ENCODE measurements at places on chromosomes 11 and 22.

- no peak for DNase-seq
Measured at GRCh38 chr22:22835771-22836291, 51.8 kb upstream of the IGLL5 start.

- DNase-seq = no peak
Measured at GRCh38 chr11:92447586-92447985, 223.0 kb downstream of the FAT3 start.

DNA sequence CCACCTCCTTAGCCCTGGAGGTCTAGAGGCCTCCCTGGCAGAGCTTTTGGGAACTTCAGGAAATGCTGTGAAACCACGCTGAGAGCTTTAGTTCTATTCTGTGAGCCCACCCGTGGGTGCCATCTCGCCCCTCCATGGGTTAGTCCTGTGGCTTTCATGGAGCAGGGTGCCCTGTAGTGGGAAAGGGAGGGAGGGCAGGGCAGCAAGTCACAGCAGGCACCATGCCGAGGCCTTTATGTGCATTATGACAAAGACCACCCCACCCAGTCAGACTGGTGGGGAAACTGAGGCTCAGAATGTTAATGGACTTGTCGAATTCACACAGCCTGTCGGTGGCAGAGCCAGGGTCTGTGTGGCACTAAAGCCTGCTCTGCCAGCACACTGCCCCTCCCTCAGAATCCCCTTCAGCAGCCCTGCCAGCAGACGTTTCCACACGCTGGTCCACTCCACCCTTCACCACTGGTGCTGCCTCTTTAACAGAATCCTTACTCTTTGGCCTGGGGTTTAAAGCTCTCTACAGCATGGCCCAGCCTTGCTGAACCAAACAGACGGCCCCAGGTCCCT, 13.4 kb downstream of the TMPRSS13 start:
- no peak for DNase-seq

- DNase-seq = no peak
Measured at GRCh38 chr11:117238221-117238620, 5.8 kb downstream of the RNF214 start.

DNA sequence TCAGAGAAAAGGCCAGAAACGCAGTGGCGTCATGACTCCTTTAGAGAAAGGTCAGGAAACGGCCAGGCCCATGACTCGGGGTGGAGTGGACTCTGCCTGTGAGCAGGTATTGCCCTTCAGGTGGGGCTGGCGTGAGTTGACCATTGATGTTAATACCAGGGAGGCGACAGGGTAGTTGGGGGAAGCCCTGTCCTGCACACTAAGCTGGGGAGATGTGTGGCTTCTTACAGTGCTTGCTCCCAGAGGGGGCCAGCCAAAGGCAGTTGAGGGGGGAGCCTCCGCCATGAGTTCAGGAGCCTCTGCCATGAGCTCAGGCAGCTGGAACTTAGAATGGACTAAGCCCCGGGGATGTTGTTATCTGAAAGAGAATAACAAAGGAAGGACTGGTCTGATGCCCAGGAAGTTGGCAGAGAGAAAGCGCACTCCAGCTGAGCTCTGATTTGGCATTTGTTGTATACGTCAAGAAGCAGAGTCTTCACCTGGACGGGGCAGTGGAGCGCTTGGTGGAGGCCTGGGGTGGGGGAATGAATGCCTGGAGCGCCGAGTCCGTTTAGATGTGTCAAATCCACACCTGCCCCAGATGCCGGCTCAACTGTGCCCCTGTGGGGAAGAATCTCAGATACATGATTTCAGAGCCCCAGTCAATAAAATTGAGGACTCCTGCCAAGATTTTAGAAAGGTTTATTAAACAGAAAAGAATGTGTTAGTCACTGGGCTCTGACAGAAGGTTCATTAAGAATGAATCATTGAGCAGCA, 222.5 kb downstream of the TBC1D22A start:
- peak; percentile 28 for DNase-seq

DNA sequence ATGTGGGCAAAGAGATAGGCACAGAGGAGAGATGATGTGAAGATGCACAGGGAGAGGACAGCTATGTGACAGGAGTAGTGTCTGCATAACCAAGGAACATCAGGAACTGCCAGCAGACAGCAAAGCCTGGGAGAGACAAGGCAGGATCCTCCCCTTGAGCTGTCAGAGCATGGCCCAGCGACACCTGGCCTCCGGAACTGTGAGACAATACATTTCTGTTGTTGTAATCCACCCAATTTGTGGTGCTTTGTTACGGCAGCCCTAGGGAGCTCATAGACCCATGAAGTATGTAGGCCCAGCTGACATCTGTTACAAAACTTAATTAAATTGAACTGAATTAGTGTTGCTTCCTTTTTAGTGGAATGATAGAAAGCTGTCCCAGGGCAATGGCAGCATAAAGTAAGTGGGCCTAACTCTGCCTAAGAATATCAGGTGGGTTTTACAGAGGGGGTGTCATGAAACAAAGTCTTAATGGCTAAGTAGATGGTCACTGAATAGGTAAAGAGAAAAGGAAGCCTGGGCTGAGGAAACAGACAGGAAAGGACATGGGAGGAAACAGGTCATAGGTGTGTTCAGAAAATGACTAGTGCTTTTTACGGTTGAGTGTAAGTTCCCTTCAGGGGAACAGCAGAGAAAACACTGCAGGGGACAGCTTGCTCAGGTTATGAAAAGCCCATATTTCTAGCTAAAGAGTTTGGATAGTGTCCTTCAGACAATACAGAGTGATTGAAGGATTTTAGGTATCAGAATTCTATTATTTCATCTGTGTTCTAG, 24.8 kb downstream of the RASSF10 start:
- no peak for DNase-seq

DNA sequence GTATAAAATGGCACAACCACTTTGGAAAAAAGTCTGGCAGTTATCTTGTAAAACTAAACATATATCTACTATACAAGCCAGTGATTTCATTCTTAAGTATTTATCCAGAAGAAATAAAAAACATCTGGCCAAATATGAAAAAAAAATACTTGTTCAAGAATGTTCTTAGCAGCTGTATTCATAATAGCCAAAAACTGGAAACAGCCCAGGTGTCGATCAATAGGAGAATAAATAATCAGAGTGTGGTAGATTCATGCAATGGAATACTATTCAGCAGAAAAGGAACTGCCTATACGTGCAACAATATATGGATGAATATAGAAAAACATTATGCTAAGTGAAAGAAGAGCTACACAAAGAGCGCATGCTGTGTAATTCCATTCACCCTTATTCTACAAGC, 36.7 kb downstream of the POU2AF1 start:
- DNase-seq = no peak

DNA sequence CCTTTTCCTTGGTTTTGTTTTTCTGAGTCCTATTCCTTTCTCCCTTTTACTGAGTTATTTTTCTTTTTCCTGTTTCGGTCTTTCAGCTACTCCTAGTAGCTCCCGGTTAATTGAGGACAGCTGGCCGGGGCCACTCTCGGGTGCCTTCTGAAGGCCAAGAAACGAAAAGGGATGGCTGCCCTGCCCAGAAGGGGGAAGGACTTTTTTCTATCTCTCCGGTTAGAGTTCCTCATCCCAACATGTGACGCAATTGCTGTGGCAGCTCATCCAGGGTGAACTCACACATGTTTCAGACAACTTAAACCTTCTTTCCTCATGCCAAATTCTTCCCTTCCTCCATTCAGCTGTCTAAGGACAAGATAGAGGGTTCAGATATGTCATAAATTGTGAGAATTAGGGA, 83.6 kb downstream of the PIWIL4 start:
- DNase-seq = no peak

DNA sequence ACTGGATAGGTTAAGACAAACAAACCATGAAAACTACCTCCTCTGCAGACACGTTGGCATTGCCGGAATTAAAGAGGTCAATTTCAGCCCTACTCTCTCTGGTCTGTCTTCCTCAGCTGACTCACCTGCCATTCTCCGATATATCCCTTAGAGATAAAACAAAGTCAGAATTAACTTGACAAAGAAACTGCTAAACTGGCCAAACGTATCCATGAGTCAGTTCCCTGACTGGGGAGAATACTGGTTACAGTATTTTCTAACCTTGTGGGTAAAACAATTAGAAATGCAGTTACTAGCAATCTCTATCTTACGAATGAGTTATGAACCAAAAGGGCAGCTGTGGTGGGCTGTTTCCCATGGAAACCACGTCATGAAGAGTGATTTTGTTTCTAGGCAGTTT, 96.2 kb downstream of the RDX start:
- DNase-seq = peak; percentile 54

- DNase-seq = no peak
Measured at GRCh38 chr11:23954730-23955129, 542.1 kb upstream of the LUZP2 start.

- no peak for DNase-seq
Measured at GRCh38 chr11:90423378-90423777, 200.5 kb upstream of the CHORDC1 start.

- no peak for DNase-seq
Measured at GRCh38 chr22:27241430-27242321, 559.9 kb downstream of the MN1 start.

GRCh38 chr22:25351631-25352293, 132.3 kb downstream of the CRYBB2 start:
- no peak for DNase-seq

DNA sequence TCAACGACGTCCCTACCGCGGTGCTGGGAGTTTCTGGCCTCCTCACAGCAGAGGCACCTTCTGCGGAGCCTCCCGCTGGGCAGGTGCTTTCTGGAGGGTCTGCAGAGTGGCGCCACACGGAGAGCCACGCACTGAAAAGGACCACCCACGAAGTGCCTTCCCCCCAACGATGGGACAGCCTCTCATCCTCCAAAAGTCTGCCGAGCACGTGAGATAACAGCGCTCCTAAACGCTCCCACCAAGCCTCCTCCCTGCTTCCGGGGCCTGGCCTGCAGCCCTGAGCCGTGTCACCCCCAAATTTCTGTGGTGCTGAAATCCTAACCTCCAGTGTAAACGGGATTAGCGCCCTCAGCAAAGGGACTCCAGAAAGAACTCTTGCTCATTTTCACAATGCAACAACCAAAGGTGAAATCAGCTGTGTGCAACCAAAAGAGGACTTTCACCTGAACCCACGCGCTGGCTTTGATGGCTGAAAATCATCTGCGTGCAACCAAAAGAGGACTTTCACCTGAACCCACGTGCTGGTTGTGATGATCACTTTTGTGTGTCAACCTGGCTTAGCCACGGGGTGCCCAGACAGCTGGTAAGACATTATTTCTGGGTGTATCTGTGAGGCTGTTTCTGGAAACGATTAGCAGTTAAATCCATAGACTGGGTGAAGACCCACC, 924.6 kb downstream of the BRD1 start:
- no peak for DNase-seq

DNA sequence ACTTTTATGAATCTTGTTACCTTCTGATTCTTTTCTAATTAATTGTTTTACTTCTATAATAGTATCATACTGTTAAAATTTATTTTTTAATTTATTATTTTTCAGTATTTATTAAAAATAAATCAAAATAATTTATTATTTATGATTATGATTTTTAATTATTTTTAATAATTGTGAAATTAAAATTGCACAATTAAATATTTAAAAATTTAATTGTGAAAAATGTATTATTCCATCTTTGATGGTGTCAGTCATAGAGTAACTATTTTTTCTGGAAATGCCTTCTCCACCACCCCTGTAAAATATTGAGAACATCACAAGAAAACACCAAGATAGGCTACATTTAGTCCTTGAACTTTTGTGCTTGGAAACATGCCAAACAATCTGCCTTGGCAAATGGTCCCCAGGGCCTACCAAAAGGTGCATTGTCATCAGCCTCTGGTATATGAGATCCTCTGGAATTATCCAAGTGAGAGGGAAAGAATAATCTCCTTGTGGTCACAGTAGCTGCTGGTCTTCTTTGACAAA, at the start of gene OR8H2:
OR8H2 (plus strand) TSS at position 478 of the 528 bp plus-strand sequence. CDS start 1,356 bp downstream, outside the sequence.
- DNase-seq = no peak

DNA sequence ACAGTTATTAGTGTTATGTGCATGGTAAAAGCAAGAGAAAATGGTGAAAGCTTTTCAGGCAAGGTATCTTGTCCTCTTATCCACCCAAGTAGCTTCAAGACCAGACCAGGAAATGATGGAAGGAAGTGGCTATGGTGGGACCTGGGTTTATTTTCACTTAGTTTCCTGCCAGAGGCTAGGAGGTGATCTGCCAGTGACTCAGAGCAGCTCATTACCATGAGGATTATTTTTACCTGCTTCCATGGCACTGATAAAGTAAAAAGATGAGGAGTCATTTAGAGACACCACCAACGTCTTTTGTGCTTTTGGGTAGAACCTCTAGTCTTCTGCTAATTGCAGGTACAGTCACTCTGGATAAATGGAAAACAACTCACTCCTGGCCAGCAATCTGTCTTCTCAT, 339.9 kb upstream of the KIRREL3 start:
- DNase-seq = no peak

GRCh38 chr11:3823762-3824506, 15.6 kb downstream of the PGAP2 start:
- no peak for DNase-seq

GRCh38 chr22:29998627-29999384, 81.5 kb upstream of the HORMAD2 start:
- DNase-seq = no peak

DNA sequence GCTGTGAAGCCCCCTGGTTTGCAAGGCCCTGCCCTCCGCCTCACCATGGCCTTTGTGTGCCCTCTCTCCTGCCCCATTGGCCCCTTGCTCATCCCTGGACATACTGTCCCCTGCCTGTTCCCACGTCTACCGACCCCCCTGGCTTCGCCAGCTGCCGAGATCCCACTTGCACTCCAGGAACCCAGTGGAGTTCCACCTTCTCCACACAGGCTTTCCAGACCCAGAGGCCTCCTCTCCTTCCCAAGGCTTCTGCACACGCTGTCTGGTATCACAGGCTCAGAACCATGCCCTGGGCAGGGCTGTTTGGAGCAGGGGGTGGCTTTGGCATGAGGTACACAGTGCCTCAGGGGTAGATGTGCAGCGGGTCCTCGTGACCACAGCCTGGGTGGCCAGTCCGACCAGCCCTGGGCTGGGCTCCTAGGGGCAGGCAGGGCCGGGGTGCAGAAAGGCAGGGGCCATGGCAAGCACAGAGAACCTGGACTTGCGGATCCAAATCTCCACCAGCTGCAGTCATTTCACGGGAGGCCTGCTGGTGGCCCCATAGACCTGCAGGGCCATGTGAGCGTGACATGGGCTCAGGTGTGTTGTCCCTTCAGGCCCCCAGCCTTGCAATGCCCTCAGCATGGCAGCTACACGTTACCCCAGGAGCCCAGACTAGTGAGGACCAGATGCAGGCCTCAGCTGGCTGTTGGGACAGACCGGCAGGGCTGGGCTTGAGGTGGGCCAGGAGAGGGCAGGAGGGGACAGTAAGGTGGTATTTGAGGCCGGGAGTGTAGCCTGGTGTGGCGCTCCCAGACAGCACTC, 9.5 kb downstream of the GRK2 start:
- no peak for DNase-seq

- peak; percentile 11 for DNase-seq
Measured at GRCh38 chr11:46075168-46075567, 46.1 kb downstream of the PHF21A start.
